Glomerular endothelial cell (primary cell): ENCODE measurements at places on chromosomes 4 and X. TPM values are rescaled to one million over a fixed set of nuclear protein-coding genes. Genes with fewer than 3 reads are reported as not detected.

The MAMLD1 gene
- 3.6 and 4.9 TPM in 2 replicates for total RNA-seq

The GAGE12J gene
- total RNA-seq: not detected in 2 replicates

The SSX4B gene
- not detected in 2 replicates for total RNA-seq

The AADAT gene
- 2.2 and 9.7 TPM in 2 replicates for total RNA-seq

The PCYT1B gene
- total RNA-seq: under 0.01 TPM in 1 of 2 replicates, not detected in the other

The ARHGAP6 gene
- total RNA-seq: 1.5 and 1.7 TPM in 2 replicates

The HTR2C gene
- not detected in 2 replicates for total RNA-seq

The PHEX gene
- total RNA-seq: 0.41 and 1.2 TPM in 2 replicates

The OTUD4 gene
- total RNA-seq: 23.6 and 38.9 TPM in 2 replicates

The TDO2 gene
- not detected in 2 replicates for total RNA-seq

The MAGEB1 gene
- not detected in 2 replicates for total RNA-seq

The KLHL13 gene
- 3.9 and 6.2 TPM in 2 replicates for total RNA-seq

The CD99 gene
- 777 and 1,080 TPM in 2 replicates for total RNA-seq

The FABP2 gene
- total RNA-seq: not detected in 2 replicates

The VSIG4 gene
- total RNA-seq: not detected in 2 replicates

The IRAK1 gene
- 106 and 116 TPM in 2 replicates for total RNA-seq

The PDGFRA gene
- 1.1 and 3.2 TPM in 2 replicates for total RNA-seq

The VCX gene
- not detected in 2 replicates for total RNA-seq

The SLC4A4 gene
- total RNA-seq: 0.58 and 0.76 TPM in 2 replicates

The DDIT4L gene
- 0.58 and 6.9 TPM in 2 replicates for total RNA-seq

The DTHD1 gene
- total RNA-seq: not detected in 2 replicates

The TEX13D gene
- not detected in 2 replicates for total RNA-seq

The DUSP9 gene
- 0.76 TPM in 1 of 2 replicates, not detected in the other for total RNA-seq

The CXXC4 gene
- 0.05 and 0.06 TPM in 2 replicates for total RNA-seq

The ZMAT1 gene
- 1.6 and 4.8 TPM in 2 replicates for total RNA-seq

The FAM149A gene
- 1.2 and 2.3 TPM in 2 replicates for total RNA-seq

The NALF2 gene
- 0.29 TPM in 1 of 2 replicates, not detected in the other for total RNA-seq

The ATP1B4 gene
- total RNA-seq: not detected in 2 replicates

The MAGEA1 gene
- total RNA-seq: not detected in 2 replicates

The OCRL gene
- total RNA-seq: 14.7 and 20.3 TPM in 2 replicates

The SULT1B1 gene
- 0.24 and 1.1 TPM in 2 replicates for total RNA-seq

The EGF gene
- 0.10 and 0.41 TPM in 2 replicates for total RNA-seq

The CCDC120 gene
- 2.3 and 5.7 TPM in 2 replicates for total RNA-seq

The UGT2A1 gene
- total RNA-seq: not detected in 2 replicates

The MSX1 gene
- 6.6 and 13.0 TPM in 2 replicates for total RNA-seq

The PDE5A gene
- total RNA-seq: 2.5 and 3.4 TPM in 2 replicates

The DCAF12L1 gene
- total RNA-seq: 0.18 and 0.44 TPM in 2 replicates

The IBSP gene
- total RNA-seq: not detected in 2 replicates
